ENCODE measurements at places on chromosomes 4 and X.

DNA sequence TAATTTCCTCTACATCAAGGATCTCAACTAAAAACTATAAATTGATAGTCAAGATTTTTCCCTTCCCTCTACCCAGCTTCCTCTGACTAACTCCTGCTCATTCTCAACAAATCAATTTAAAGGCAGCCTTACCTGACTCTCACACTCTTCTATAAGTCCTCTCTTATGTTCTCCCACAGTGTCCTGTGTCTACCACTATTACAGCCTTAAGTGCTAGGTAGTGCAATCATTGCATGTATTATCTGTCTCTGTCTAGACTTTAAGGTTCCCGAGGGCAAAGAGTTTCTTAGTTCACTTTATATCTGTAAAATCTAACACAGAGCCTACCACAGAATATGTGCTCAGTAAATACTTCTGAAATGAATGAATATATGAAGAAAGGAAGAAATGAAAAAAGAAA lies 123.7 kb downstream of the BTC start:
- no peak for DNase-seq

DNA sequence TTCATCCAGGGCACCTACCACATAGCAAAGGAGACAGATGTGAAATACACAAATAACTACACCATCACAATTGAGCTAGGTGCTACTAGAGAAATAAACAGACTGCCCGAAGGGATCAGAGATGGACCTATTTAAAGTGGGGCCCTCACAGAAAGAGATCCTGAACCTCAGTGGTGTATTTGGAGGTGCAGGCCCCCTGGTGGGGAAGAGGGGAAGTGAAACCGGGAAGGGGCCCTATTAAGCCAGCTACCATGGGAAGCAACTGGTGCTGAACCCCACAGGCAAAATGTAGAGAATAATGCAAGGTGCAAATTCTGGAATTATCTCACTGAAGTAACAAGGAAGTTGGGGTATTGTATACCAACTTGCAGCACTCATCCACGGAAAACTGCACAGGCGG lies 78.6 kb upstream of the FAM9A start:
- DNase-seq = no peak

DNA sequence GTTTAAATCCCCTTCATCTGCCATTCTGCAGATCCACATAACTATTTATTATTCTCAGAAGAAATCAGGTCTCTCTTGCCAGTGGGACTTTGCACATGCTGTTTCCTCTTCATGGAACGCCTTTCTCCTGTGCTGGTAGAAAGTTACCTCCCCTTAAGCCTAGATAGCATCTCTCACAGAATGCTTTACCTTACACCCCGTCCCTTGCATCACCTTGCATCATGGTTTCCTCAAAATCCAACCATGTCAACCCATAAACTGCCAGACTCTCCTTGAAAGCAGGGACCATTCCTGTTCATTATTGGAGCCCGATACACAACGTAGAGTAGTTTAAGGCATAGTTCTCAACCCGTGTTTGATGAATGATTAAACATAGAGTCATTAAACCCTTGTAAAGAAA lies 396.2 kb upstream of the F9 start:
- no peak for DNase-seq

DNA sequence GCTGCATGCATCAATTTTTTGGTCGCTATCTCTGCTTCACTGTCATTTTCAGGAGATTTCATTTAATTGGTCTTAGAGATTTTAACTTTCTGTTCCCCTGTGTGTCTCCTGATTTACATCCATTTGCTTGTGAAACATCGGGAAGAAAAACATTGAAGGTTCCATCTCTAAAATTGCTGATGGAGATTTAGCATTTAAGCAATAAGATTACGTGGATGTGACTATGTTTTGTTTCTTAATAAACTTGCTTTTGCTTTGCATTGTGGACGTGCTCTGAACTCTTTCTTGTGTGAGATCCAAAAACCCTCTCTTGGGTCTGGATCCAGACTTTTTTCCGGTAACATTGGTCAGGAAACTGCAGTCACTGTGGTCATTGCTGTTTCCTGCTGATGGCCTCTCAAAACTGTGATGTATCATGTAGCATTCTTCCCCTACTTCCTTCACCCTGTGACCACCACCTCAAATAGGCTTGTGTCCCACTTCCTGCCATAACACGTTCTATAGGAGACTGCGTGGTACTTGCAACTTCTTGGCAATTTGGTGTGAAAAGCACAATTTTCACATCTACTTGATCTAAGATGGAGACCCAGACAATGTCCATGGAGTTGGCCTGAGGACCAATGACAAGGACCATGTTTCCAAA lies 4.9 kb downstream of the CXCL2 start:
- DNase-seq = no peak

GRCh38 chrX:153689654-153690465 lies 2.1 kb downstream of the SLC6A8 start:
- DNase-seq = no peak
